ENCODE measurements at places on chromosomes 12 and 14. TPM values are rescaled to one million over a fixed set of nuclear protein-coding genes. Genes with fewer than 3 reads are reported as not detected.

The AMN gene
- total RNA-seq = 239 TPM

- no peak for DNase-seq
Observed at GRCh38 chr12:113058553-113058952, 2.0 kb downstream of the DTX1 start.

The AP5M1 gene
- 91.8 TPM for total RNA-seq

DNA sequence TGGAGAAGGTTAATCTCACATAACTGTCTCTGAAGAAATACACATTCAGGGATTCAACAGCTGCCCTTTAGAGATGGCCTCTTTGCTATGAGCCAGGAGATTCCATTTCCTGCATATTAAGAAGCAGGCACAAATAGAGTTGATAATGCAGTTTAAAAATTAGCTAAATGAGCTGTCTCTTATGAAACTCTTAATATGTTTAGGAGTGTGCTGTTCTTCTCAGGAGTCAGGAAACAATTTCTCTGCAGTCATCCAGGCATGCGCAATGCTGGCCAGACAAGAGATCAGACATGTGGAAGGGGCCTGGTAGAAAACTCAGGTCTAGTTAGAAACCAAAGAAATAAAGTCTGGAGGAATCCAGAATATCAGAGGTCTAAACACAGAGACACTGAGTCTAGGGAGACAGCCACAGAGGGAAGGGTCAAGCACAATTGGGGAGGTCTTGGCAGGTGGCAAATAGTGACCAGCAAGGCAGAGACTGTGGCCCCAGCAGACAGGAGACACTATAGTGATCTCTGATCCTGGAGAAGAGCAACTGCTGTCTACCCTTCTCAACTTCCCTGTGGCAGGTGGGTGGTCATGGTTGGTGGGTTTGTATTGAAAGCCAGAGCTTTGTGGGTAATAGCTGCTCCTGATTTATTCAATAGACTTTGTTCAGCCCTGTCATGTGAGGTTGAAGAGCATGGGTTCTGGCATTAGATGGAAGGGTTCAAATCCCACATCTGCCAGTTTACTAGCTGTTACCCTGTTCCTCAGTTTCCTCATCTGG is 185.8 kb upstream of the RMST start:
- DNase-seq = no peak

- no peak for DNase-seq
Observed at GRCh38 chr12:132686825-132687210, 324 bp downstream of the POLE start.

The LMO3 gene
- 0.72 TPM for total RNA-seq

The ASIC1 gene
- 1.1 TPM for total RNA-seq

GRCh38 chr12:9864913-9865675 is 4.1 kb downstream of the CLEC2B start:
- DNase-seq = no peak

GRCh38 chr14:73489481-73490175 is 1.1 kb upstream of the RIOX1 start:
- DNase-seq = no peak

The GCH1 gene
- total RNA-seq = 20.4 TPM

Measured in colonic mucosa (tissue), 4 donors.